ENCODE measurements at places on chromosomes 13 and 19. TPM values are rescaled to one million over a fixed set of nuclear protein-coding genes. Genes with fewer than 3 reads are reported as not detected.

DNA sequence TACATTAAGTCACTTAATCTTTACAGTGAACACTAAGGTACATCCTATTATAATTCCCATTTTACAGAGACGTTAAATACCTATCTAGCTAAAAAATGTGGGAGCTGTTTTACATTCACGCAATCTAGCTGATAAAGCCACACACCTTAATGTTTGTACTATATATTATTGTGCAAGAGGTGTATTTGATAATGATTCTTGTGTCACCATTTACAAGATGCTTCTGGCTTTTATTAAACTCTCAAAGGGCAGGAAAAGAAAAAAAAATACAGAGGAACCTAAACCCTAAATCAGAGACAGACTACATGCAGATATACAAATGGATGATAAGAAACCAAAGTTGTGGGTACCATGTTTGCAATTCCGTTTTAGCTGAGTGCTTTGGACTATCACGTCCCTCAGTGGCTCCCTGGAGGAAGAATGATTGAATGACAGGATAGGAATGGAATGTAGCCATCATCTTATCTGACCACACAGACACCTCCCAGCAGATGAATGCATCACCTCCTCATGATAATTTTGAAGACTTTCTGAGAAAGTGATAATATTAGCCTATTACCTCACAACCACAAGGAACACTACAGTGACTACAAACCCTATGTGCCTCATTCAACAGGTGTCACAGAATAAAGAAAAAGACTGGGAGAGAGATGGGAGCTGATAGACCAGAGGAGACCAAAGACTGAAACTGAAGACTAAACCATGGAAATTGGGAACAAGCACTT lies 230.5 kb upstream of the SERP2 start:
- no peaks in the 10 kb centered on the region for H3K36me3 ChIP-seq
- H3K27ac ChIP-seq, result peak overlapping the region; percentile 91
- DNase-seq, result no peak

GRCh38 chr19:13094771-13095392 lies 7.8 kb downstream of the LYL1 start:
- peak overlapping the region; percentile 5 for H3K4me3 ChIP-seq
- H3K36me3 ChIP-seq, result peaks cover 3% of the 10 kb centered on the region
- peaks cover 85% of the 10 kb centered on the region for H3K4me1 ChIP-seq
- H3K27ac ChIP-seq, result peak overlapping the region; percentile 54
- DNase-seq, result peak; percentile 53

Gene DNAAF3
- total RNA-seq, result 2.9 TPM

Gene DIAPH3
- 0.44 TPM for total RNA-seq

Gene GJB6
- not detected for total RNA-seq

DNA sequence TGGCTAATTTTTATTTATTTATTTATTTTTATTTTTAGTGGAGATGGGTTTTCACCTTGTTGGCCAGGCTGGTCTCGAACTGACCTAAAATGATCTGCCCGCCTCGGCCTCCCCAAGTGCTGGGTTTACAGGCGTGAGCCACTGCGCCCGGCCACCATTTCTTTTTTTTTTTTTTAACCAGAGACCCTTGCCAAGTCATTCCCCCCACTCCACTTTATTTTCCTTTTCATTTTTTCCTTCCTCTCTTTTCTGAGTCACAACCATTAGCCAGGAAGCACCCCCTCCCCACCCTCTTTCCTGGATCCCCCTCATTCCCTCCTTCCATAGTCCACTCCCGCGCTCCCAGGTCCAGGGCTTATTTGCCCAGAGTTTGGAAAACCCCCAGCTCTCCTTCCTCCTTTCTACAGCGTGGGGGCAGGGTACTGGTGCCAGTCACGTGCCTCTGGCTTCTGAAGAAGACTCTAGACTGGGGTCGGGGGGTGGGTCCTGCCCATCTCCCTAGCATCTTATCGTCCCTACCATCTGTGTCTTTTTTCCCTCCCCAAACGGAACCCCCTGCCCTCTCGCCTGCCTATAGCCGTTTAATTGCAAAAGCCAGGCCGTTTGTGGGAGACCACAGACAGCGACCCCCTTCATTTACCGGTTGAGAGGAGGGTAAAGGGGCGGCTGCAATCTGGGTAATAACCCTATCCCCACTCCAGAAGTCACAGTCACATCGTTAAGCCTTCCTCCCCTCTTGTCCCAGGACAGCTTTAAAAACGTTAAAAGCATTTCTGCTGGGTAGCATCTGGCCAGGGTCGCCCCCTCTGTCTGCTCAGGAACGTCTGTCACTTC lies 1.1 kb upstream of the CALR start:
- H3K36me3 ChIP-seq, result peaks cover 26% of the 10 kb centered on the region
- H3K4me3 ChIP-seq, result peak overlapping the region; percentile 95
- peaks cover 12% of the 10 kb centered on the region for H3K4me1 ChIP-seq
- peak overlapping the region; percentile 68 for H3K27ac ChIP-seq
- no peaks in the 10 kb centered on the region for H3K27me3 ChIP-seq

DNA sequence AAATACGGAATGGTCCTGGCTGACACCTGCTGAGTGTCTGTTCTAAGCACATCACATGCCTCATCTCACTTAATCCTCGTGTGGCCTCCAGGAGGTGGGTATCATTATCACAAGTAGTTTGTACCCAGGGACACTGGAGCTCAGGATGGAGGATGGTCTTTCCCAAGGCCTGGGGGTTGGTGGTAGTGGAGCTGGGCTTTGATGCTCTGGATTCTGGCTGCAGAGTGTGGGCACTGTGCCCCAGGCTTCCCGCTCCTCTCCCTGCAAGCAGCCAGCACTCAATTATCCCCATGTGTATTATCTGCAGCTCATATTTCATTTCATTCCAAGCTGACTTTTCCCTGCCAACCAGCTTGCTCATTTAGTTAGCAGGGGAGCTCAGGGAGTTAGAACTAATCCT lies 52.1 kb downstream of the SIAH3 start:
- no peak for DNase-seq
- no peaks in the 10 kb centered on the region for H3K27me3 ChIP-seq
- H3K36me3 ChIP-seq, result no peaks in the 10 kb centered on the region
- H3K27ac ChIP-seq, result no peak overlapping the region
- H3K4me1 ChIP-seq, result peaks cover 9% of the 10 kb centered on the region
- H3K4me3 ChIP-seq, result no peak overlapping the region

GRCh38 chr13:62115831-62116230 lies 700.2 kb upstream of the PCDH20 start:
- no peaks in the 10 kb centered on the region for H3K4me1 ChIP-seq
- no peak overlapping the region for H3K4me3 ChIP-seq
- no peak for DNase-seq
- no peaks in the 10 kb centered on the region for H3K36me3 ChIP-seq

Gene MEGF8
- 31.4 TPM for total RNA-seq

Gene STXBP2
- 7.5 TPM for total RNA-seq

DNA sequence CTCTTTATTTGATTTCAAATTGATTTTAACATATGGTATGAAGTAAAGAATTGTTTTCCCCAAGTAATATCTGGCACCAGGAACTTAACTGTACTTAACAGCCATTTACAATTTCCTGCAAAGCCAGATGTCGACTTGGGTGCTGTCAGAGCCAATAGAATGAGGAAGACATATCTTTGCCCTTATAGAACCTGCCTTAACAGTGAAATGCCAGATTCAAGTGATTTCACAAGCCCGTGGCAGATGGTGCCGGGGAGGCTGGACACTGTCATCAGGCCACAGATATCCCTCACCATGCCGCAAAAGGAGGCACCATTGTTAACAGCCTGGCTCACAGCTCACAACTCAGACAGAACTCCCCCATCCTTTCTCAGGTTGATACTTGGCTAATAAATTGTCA lies 48.7 kb downstream of the ESD start:
- DNase-seq, result no peak
- no peaks in the 10 kb centered on the region for H3K27me3 ChIP-seq
- H3K4me1 ChIP-seq, result no peaks in the 10 kb centered on the region

- no peaks in the 10 kb centered on the region for H3K27me3 ChIP-seq
- peak; percentile 56 for DNase-seq
- H3K36me3 ChIP-seq, result no peaks in the 10 kb centered on the region
These were observed 3.5 kb downstream of the C19orf67 start for GRCh38 chr19:14081797-14082674.

- no peaks in the 10 kb centered on the region for H3K4me1 ChIP-seq
- no peak overlapping the region for H3K27ac ChIP-seq
- H3K4me3 ChIP-seq, result no peak overlapping the region
- no peaks in the 10 kb centered on the region for H3K27me3 ChIP-seq
- DNase-seq, result no peak
These were observed 1519.0 kb upstream of the MIR17HG start for GRCh38 chr13:89828506-89828905.

DNA sequence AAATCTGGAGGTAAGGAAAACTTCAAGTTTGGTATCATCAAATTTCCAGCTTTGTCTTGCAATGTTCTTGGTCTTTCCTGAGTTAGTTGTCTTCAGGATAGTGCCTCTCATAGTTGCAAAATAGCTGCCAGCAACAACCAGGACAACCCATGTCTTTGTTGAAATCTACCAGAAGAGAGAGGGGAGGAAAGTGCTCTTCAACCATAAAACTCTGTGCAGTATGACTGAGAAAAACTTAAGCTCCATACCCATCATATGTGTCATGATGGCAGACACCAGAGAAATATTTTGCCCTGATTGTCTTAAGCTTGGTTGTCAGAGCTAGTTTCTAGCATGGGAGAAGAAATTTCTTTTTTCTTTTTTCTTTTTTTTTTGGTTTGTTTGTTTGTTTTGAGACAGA lies 103.3 kb downstream of the SPRY2 start:
- H3K27ac ChIP-seq, result no peak overlapping the region
- H3K4me1 ChIP-seq, result peaks cover 6% of the 10 kb centered on the region
- no peaks in the 10 kb centered on the region for H3K36me3 ChIP-seq
- DNase-seq, result no peak
- no peaks in the 10 kb centered on the region for H3K27me3 ChIP-seq

DNA sequence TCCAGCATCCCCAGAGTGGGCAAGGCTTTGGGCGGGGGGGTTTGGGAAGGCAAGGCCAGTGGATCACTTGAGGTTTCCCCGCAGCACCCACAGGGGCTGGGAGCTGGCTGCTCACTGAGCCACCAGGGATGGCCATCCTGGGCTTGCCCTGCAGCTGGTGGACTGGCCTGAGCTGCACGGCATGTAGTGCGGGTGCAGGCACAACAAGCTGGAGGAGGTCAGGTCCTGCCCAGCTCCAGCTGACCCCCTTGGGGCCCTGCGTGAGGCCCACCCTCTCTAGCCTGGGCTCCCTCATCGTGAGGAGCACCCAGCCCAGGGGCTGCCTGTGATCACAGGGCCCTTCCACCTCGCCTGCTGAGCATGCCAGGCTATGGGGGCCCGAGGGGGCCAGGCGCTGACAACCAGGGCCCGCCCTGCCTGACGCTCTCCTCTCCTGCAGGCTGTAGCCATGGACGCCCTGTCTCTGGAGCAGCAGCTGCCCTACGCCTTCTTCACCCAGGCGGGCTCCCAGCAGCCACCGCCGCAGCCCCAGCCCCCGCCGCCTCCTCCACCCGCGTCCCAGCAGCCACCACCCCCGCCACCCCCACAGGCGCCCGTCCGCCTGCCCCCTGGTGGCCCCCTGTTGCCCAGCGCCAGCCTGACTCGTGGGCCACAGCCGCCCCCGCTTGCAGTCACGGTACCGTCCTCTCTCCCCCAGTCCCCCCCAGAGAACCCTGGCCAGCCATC lies 22.9 kb downstream of the COMP start:
- no peak overlapping the region for H3K27ac ChIP-seq
- H3K27me3 ChIP-seq, result no peaks in the 10 kb centered on the region
- peaks cover 11% of the 10 kb centered on the region for H3K36me3 ChIP-seq
- H3K4me1 ChIP-seq, result no peaks in the 10 kb centered on the region
- H3K4me3 ChIP-seq, result no peak overlapping the region

Gene ANGPTL4
- total RNA-seq, result 40.1 TPM

GRCh38 chr19:9620842-9621155 lies 233 bp downstream of the ZNF561 start:
- peak overlapping the region; percentile 97 for H3K27ac ChIP-seq
- no peaks in the 10 kb centered on the region for H3K27me3 ChIP-seq
- peak overlapping the region; percentile 84 for H3K4me3 ChIP-seq
- H3K36me3 ChIP-seq, result peaks cover 37% of the 10 kb centered on the region
- DNase-seq, result no peak
- peaks cover 22% of the 10 kb centered on the region for H3K4me1 ChIP-seq

Gene OR7G3
- total RNA-seq, result not detected

Gene RGL3
- total RNA-seq, result 5.0 TPM

DNA sequence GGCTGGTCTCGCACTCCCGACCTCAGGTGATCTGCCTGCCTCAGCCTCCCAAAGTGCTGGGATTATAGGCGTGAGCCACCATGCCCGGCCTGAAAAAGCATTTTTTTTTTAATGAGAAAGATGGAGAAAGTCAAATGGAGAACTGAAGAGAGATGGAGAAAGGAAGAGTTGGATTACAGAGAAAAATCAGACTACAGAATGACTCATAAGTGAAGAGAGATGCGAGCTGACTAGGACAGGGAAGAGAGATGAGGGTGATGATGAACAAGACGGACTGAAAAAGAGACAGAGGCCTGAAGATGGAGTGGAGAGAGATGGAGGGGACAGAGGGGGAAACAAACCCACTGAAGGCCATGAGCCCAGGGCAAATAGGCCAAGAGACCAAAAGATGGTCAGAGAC lies 1.5 kb downstream of the DHX34 start:
- no peak overlapping the region for H3K27ac ChIP-seq
- DNase-seq, result no peak
- H3K4me3 ChIP-seq, result no peak overlapping the region
- H3K36me3 ChIP-seq, result no peaks in the 10 kb centered on the region

Gene CEBPA
- 0.69 TPM for total RNA-seq

DNA sequence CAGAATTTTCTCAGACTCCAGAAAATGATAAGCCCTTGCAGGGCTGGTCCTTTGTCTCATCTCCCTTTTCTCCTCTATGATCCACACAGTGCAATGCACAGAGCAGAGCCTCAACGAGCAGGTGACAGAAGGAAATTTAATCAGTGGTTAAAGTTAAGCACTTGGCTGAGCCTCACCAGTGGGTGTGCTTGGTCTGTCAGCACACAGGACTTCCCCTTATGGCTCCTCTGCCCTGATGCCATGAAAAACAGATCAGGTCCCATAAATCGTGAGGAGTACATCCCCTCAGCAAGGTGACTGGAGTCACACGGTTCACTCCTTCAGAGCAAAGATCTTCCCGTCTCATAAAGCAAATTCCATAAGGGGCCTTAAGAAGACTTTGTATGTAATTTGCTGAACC lies 818.2 kb downstream of the UQCRFS1 start:
- DNase-seq, result no peak
- H3K4me1 ChIP-seq, result no peaks in the 10 kb centered on the region
- H3K27ac ChIP-seq, result no peak overlapping the region
- no peak overlapping the region for H3K4me3 ChIP-seq

Gene RAB3A
- 31.5 TPM for total RNA-seq

Gene FBXO17
- total RNA-seq, result 4.9 TPM

Gene KIR2DL4
- total RNA-seq, result not detected

Gene EDNRB
- 35.3 TPM for total RNA-seq

- H3K4me3 ChIP-seq, result no peak overlapping the region
- H3K27me3 ChIP-seq, result no peaks in the 10 kb centered on the region
- H3K27ac ChIP-seq, result no peak overlapping the region
- DNase-seq, result no peak
These were observed 174.5 kb upstream of the TRPC4 start for GRCh38 chr13:38044067-38044466.
